Ovary (tissue), 10 donors: ENCODE measurements at places on chromosomes 3 and 15. TPM values are rescaled to one million over a fixed set of nuclear protein-coding genes. Genes with fewer than 3 reads are reported as not detected.

Gene RPL32
- 1,975 TPM for total RNA-seq

DNA sequence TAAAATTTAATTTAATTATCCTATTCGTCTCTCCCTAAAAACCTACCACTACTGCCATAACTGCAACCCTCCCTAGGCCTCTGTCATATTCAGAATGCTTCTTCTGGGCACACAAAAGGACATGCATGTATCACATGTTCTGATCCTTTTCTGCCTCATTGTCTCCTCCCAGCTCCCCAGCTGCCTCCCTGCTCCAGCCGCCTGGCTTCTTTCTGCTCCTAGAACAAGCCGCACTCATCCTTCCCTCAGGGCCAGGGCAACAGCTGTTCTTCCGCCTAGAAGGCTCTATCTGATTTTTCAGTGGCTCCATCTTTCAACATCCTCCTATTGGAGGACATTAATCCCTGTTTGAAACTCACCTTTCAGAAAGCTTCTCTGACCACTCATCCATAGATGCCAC lies 38.6 kb downstream of the TMED3 start:
- no peak for DNase-seq

Gene SAMD7
- not detected for total RNA-seq

- no peak for DNase-seq
Measured at GRCh38 chr3:172034786-172035685, 4.3 kb upstream of the FNDC3B start.

- no peak for DNase-seq
Measured at GRCh38 chr3:36164400-36164799, 215.9 kb upstream of the STAC start.

Gene CFAP100
- total RNA-seq: 1.6 TPM

Gene PSTPIP1
- 7.0 TPM for total RNA-seq

DNA sequence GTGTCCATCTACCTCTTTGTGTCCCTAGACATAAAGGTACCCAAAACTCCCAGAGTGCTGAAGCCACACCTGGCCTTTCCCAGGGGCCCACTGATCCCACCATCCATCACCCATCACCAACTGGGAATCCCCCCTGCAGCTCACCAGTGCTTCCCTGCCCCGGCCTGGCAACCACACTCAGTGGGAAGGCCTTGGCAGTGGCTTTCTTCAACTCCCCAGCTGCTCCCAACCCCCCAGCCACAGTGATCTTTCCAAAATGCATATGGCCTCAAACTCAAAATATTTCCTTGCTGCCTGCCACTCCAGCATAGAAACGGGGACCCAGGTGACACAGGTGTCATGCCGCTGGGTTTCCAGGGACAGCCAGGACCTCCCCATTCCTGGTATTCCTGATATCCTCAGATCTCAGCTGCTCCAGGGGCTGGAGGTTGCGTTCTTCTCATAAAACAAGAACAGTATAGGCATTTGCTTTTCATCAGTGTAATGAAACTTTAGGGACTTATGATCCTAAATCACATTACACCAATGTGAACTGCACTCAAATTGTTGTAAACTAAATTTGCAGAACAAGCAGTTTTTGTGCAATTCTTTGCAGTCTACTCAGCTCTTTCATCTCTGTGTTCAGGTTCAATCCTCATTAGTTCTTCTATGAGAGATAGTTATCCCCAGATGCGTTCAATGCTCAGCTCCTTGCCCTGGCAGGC lies 1.3 kb downstream of the OCA2 start:
- DNase-seq: no peak

DNA sequence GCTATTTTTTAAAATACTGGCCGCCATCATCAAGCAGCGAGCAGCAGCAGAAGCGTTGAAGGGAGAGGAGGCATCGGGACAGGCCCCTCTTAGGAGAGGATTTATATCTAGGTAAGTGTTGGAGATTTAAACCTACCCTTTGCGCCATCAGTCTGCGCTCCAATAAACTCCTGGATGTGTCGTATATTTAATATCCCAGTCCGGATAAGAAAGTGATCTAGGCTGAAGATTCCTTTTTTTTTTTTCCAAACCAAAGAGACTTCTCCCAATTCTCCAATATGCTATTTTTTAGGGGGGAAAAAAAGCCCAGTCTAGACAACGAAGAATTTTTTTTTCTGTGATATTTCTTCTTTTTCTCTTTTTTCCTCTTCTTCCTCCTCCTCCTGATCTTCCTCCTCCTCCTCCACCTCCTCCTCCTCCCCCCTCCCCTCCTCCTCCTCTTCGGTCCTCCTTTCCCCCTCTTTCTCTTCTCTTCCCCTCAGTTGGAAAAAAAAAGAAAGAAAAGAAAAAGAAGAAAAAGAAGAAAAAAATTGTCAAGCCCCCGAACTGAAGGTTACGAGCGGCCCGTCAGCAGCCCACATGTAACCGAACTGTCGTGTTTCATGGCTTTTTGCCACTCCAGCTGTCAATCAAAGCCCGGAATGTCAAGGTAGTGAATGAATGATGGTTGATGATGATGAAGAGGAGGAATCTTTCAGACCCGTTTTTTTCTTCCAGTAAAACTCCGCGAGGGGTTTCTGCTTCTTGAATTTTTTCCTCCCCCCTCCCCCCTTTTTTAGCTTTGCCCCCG lies 835 bp downstream of the MEIS2 start:
- peak; percentile 51 for DNase-seq

- no peak for DNase-seq
Measured at GRCh38 chr15:31419820-31420219, 93.2 kb downstream of the KLF13 start.

Gene CPLX3
- total RNA-seq: not detected
